ENCODE measurements at places on chromosomes 7 and 10. TPM values are rescaled to one million over a fixed set of nuclear protein-coding genes. Genes with fewer than 3 reads are reported as not detected.

AKR1C4 gene
- not detected for polyA plus RNA-seq

PFKP gene
- 30.0 TPM for polyA plus RNA-seq

NACAD gene
- polyA plus RNA-seq, result 9.4 TPM

DNA sequence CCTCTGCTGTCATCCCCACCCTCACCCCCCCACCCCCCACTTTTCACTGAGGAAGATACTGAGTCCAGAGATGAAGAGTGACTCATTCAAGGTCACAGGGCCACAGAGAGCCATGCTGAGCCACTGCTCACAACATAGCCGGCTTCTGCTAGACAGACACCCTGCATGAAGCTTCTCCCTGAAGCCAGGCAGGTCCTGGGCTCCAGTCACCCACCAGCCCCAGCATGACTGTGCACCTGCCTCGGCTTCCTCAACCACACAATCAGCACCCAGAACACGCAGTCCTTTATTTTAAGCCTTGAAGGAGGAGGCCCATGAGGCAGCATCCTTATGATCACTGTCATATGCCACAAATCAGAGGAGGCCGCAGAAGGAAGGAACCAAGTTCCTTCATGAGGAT, 19.2 kb upstream of the PRKAG2 start:
- no peak for DNase-seq

DNA sequence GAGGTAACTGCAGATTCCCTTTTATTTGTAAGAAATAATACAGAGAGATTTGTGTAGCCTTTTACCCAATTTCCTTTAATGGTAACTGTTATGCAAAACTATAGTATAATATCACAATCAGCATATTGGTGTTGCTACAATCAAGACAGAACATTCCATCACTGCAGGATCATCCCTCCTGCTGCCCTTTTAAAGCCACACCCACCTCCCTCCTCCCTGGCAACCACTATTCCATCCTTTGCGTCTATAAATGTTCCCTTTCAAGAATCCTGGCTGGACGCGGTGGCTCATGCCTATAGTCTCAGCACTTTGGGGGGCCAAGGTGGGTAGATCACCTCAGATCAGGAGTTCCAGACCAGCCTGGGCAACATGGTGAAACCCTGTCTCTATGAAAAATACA, 13.2 kb downstream of the ACBD7 start:
- DNase-seq, result no peak

DNA sequence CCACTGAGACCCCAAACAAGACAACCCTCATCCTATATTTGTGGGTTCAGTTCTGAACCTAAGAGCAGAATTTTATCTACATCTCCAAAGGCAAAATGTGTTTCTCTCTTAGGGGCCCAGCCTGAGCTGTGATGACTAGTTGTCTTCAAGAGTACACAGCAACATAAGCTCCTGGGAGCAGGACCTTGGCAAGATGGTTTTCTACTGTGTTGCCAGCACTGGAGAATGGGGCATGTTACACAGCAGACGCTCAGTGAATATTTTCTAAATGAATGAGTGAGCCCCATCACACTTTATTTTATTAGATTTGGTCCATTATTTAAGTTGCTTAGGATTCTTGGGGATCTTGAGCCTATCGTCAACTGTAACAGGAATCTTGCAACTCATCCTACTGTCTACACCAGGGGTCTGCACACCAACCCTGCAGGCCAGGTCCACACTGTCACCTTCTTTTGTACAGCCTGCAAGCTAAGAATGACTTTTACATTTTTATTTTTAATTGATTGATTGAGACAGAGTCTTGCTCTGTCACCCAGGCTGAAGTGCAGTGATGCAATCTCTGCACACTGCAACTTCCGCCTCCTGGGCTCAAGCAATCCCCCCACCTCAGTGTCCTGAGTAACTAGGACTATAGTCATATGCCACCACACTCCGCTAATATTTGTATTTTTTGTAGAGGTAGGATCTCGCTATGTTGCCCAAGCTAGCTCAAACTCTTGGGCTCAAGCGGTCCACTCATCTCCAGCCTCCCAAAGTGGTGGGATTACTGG, 347.1 kb downstream of the FGFR2 start:
- no peak for DNase-seq

DNA sequence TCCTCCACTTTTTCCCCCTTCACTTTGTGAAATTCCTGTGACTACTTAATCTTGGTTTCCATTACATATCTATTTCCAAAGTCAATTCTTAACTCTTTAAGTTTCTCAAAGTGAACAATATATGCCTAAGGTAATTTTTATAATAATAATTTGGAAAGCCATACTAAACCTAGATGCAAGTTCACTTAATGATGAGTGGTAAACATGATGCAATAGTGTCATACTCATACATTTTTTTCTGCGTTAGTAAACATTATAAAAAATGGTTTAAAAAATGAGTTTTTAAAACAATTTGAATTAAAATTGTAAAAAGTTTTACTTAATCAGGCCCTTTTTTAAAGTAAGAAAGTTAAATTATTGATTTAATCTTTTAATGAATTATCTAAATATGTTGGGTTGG, 659.4 kb upstream of the FZD8 start:
- DNase-seq, result no peak

- no peak for DNase-seq
Observed at GRCh38 chr10:79051766-79052165, 17.0 kb upstream of the ZMIZ1 start.

ACSM6 gene
- 0.27 TPM for polyA plus RNA-seq

GRCh38 chr10:124001391-124002148, 91.8 kb downstream of the CHST15 start:
- no peak for DNase-seq

GRCh38 chr7:5403442-5403841, 20.2 kb downstream of the TNRC18 start:
- DNase-seq, result no peak

- DNase-seq, result no peak
Observed at GRCh38 chr10:50621968-50622705, 1.6 kb downstream of the SGMS1 start.

DNA sequence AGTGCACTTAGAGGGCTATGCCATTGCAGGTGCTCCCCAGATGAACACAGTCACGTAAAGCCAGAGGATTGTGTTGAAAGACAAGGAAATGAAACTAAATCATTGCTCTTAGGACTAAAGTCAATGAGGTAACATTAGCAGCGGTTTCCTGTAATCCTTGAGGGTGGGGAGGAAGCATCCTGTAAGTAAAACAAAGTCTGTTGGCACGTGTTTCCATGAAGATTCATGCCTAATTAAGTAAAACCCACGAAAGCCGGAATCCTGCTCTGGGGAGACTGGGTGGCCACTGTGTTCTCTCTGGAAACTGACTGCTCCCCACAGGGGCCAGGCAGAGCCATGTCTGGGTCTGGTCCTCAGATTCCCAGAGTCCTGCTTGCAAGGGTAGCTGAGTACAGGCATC, 18.3 kb downstream of the STEAP1B start:
- DNase-seq, result no peak

GHRHR gene
- polyA plus RNA-seq, result not detected

DNA sequence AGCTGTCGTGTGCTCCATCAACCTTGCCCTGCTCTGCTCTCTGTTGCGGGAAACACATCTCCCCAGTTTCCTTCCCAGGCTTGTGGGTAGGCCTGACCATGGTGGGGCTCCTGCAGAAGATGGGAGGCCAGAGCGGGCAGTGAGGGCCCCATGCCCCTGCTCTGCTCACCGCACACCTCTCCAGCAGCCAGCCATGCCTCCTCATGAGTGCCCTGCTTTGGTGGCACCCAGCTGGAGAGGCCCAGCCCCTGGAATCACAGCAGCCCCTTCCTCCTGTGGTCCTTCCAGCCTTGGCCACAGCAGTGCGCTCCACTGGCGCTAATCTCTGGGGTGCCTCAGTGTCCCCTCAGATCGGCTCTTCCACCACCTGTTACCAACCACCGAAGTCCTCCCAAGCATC, 4.2 kb upstream of the OPN4 start:
- DNase-seq, result no peak

DNA sequence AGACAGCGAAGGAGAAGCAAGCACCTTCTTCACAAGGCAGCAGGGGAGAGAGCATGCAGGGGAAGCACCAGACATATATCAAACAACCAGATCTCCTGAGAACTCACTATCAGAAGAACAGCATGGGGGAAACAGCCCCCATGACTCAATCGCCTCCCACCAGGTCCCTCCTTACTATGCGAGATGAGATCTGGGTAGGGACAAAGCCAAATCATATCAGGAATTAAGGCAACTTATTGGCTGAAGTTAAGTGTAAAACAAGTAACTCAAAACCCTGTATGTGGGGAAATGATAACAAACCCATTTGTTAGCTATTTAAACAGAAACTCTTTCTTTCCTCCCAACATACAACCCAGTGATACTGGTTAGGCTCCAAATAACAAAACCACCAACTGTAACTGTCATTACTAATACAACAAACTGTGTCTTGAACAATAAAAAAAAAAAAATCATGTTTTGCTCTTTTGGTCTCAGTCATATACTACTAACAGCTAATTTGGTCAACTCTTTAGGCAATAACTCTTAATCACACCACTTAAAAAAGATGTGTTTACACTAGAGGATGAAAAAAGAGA, 57.8 kb downstream of the MINDY3 start:
- DNase-seq, result no peak

PAPOLB gene
- polyA plus RNA-seq, result 0.11 TPM

DPP6 gene
- polyA plus RNA-seq, result 51.6 TPM

DNA sequence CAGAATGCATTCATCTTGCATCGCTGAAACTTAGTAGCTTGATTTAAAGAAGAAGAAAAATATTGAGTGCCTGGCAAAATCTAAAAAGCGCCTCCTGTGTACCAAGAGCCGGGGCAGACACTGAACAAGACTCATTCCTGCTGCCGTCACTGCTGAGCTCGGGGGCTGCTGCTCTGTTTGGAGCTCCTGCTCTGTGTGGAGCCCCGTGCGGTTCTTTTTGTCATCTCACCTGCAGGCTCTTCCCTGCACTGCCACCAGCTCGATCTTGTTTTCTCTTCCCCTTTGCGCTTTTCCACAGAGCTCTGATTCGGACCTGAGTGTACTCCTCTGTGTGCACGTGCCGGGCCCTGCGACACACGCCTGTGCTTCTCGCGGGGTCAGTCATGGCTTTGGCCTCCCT, 462.1 kb upstream of the DPP6 start:
- DNase-seq, result no peak

- DNase-seq, result no peak
Observed at GRCh38 chr10:129605266-129605985, 138.4 kb downstream of the MGMT start.

DNA sequence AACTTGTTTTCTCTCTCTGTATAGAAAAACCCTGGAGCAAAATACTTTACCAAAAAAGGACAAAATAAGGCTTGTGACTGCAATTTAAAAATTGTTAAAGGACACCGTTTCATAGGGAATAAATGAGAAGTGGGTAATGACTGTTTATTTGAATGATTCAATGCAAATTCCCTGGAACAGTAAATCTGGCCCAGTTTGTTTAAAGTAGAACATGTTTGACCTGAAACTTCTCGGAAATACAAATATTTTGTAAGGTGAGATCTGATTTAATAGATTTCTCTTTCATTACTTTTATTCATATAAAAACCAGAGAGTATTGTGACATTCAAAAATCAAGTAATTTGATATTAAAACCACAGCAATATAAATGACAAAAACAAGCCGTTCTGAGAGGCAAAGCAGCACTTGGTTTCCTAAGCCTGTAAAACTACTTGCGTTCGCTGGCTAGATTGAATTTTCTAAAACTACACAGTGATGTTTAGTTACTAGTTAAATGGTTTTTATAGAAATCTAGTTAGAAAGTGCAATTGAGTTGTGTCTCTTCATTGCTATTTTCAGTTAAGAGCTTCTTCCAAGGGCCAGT, 76.8 kb upstream of the PITRM1 start:
- no peak for DNase-seq

DNA sequence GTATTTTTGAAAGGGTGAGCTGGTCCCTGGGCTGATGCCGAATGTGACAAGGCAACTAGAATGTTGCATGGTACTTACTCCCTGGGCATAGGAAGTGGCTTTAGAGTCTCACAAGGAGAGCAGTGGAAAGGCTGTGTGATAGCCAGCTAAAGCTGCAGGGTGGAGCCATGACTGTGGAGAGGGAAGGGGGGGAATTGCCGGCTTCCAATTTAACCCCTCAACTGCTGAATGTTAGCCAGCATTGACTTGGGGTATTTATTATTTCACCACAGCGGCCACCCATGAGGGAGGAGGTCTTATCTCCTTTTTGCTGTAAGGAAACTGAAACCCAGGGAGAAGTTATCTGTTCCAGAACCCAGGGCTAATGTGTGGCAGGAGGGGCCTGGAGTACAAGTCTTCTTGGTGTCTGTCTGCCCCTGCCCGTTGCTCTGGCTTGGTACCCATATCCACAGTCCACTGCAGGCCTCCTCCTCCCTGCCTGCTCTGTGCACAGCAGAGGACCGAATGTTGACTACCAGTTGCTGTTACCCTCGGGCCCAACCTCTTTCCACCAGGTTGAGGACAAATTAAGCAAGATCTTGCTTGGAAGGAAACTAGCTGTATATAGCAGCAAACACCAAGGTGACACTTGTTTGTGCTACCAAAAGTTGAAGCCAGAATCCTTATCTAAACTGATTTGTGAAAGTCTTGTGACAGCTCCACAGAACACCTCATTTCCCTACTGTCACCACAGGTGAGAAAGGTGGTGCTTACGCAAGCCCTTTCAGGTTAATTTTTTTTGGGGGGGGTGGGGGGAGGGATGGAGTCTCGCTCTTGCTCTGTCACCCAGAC, 37.6 kb downstream of the WBP1L start:
- DNase-seq, result no peak

EGR2 gene
- polyA plus RNA-seq, result 1.4 TPM

C10orf62 gene
- polyA plus RNA-seq, result 0.44 TPM

GRCh38 chr7:150633926-150634325, 1.7 kb upstream of the GIMAP6 start:
- no peak for DNase-seq

DNA sequence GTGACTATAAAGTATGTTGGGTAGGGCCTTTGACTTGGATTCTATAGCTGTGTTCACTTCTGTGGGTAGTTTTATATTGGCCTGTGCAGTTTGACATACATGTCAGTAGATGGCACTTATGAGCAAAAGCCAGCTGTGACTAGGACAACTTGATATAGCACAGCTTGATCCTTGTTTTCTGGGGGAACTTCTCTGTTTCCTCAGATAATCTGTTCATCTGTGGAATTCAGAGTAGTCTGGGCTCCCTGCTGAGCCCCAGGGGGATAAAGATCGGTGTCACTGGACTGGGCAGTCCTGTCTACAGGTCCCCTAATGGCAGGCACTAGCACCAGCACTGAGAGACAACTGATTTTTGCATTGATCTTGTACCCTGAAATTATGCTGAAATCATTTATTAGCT, 25.4 kb downstream of the CYP2C9 start:
- peak; percentile 24 for DNase-seq

DNA sequence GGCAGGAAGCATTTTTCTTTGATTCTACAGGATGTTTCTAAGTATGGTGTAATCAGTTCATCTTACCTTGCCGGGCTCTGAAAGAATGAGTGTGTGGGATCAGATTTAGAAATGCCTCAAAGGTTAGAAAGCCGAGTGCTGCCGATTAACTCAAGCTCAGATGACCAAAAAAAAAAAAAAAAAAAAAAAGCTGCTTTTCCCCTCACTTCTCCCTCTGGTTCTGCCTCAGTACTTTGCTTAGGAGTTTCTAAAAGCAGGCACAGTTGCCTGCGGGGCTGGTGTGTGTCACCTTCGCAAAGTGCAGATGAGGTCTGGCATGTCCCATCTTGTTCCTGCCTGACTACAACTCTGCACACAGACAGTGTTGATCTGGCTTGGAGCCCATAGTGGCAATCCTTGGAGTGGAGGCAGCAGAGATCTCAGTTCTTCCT, 47.0 kb downstream of the KIAA1217 start:
- DNase-seq, result no peak

- DNase-seq, result no peak
Observed at GRCh38 chr7:74129887-74130286, 44.3 kb upstream of the EIF4H start.

NKX2-3 gene
- not detected for polyA plus RNA-seq

All from right renal pelvis (tissue), 4 donors.